T47D (cell line): ENCODE measurements at places on chromosomes 2 and 18.

DNA sequence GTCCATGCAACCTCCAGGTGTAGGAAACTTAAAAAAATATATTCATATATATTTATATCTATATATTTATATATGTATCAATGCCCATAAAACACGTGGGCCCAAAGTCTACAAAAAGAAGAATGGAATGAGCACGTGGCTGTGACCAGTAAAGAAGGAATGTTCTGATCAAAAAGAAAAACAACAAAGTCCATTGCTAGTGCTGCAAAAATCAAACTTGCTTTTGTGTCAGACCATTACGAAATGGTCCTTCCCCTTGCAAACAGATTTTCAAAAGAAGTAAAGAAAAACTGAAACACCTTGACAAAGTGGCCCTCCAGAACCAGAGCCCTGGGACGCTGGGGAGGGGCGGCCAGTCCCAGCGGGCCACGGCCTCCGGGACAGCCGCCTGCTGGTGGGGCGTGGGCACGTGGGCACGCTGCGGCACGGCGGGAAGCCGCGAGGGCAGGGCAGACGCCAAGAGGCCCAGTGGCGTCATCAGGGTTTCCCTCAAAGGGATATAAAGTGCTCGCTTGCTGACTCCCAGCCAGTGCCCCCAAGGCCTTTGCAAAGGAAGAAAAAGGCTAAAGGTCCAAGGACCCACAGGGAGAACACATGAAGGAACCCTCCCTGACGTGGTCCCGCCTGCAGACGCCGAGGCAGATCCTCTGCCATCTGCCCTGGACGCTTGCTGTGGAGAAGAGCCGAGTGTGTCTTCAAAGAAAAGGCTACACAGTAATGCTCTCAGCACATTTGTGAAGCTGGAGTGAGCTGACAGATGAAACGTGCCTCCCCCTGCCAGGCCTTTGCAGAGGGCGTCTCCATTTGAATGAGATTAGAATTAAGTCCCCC lies 201.8 kb downstream of the TWIST2 start:
- DNase-seq = no peak

- peak; percentile 23 for DNase-seq
These were observed 823 bp upstream of the GORASP2 start for GRCh38 chr2:170928036-170928823.

DNA sequence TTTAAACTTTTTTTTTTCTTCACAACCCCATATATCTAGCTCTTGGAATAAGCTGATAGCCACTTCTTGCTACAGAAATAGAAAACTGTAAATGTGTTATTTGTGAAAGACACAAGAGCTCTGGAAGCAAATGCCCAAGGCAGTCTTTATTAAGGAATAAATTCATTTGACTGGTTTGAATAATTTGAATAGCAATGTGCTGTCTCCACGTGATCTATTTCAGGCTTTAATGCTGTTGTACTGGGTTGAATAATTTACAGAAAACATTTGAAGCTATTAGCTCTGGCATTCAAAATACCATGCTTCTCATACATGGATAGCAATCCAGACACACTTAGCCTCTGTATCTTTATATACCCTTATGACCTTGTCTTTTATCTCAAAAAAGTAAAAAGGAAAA lies 366.7 kb upstream of the KCNJ3 start:
- DNase-seq = no peak

GRCh38 chr2:30661173-30662107 lies 145.8 kb downstream of the CAPN13 start:
- DNase-seq = no peak

- DNase-seq = no peak
These were observed 294.5 kb downstream of the PRKCE start for GRCh38 chr2:45946023-45946422.

- no peak for DNase-seq
These were observed 246.8 kb downstream of the DYSF start for GRCh38 chr2:71700041-71700657.

DNA sequence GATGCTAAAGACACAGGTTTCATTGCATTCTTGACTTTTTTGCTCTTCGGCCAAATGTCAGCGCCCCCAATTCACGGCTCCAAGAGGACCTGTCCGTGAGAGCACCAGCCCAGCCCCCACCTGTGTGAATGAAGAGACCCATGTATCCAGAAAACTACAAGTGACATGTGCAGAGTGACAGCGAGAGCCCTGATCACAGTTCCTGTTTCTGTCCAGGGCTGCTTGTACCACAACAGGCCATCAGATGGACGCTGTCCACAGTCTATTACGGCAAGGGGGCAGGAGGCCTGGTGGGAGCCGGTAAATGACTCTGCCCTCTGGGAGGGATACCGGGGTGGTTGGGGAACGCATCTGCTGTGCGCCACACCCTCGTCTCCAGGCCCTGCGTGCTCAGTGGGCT lies 520.9 kb upstream of the ID2 start:
- DNase-seq = no peak

DNA sequence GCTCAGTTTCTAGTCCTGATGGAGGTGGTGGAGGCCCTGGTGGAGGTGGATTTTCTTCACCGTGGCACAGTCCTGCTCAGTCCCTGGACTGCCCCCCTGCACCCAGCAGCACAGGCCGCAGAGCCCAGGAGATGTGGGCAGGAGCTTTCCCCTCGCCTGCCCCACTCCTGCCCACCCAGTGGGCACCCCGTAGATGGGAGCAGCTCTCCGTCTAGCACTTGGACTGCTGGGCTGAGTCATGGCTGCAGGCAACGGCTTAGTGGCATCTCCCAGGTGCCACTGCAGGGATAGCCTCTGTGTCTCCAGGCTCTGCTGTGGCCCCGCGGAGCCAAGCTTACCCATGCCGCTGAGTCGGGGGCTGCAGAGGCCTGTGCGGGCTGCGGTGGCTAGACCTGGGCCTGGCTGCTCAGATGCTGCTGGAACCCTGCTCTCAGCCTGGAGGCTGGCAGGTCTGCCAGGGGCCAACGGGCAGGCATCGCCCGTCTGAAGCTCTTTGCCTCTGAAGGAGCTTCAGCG lies 92.3 kb upstream of the CTDP1 start:
- no peak for DNase-seq

GRCh38 chr2:200239216-200239615 lies 67.3 kb upstream of the SPATS2L start:
- DNase-seq = no peak

- DNase-seq = no peak
These were observed 126.3 kb upstream of the NRXN1 start for GRCh38 chr2:51158251-51158650.

DNA sequence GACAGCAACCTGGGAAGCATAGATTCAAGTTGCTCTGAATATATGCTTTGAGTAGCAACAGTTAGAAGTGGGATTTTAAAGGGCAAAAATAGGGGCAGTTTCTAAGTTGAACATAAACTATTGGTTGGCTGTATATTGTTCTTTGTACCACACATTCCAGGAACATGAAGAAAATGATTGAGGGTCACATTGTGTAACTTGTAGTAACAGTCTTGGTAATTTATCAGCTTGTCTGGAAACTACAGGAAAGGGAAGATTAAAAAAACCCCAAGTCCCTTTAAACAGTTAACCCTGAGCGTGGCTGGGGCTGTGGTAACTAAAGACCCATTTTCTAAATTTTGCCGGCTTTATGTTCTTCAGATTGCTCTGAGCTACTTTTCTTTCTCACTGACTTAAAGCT lies 7.4 kb downstream of the PLEKHB2 start:
- DNase-seq = no peak

GRCh38 chr18:80171054-80171872 lies 62.2 kb downstream of the ADNP2 start:
- peak; percentile 41 for DNase-seq

DNA sequence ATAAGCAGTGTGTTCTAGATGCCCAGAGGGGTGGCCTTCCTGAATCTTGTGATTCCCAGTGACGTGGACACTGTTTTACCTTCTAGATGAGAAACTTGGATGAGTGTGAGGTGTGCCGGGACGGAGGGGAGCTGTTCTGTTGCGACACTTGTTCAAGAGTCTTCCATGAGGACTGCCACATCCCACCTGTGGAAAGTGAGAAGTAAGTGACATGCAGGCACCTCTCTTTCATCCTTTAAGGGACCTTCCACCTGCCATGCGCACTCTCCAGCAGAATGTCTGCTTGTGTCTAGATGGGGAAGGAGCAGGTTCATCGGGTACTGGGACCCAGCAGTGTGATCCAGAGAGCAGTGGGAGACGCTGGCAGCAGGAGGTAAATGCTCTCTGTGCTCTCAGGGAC lies 16.0 kb upstream of the SP100 start:
- DNase-seq = no peak

- DNase-seq = no peak
These were observed 1.0 kb downstream of the TEX44 start for GRCh38 chr2:231593666-231594065.

- no peak for DNase-seq
These were observed 12.6 kb upstream of the DLX1 start for GRCh38 chr2:172072706-172073105.

DNA sequence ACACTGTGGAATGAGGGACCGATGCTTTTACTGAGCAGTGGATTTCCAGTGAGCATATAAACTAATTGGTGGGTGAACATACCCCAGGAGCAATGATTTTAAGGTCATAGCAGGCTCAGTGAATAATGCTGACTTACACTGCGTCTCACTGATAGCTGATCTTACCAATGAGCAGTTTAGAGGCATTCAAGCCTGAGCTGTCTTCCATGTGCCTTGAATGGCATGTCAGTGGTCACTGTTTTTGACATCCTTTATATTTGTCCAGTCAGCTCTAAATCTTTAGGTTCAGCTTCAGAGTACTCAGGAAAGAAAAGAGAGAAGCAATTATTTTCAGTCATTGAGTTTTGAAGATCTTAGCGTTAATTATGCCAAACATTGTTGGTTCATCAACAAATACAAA lies 88.3 kb downstream of the CAMKMT start:
- DNase-seq = no peak

DNA sequence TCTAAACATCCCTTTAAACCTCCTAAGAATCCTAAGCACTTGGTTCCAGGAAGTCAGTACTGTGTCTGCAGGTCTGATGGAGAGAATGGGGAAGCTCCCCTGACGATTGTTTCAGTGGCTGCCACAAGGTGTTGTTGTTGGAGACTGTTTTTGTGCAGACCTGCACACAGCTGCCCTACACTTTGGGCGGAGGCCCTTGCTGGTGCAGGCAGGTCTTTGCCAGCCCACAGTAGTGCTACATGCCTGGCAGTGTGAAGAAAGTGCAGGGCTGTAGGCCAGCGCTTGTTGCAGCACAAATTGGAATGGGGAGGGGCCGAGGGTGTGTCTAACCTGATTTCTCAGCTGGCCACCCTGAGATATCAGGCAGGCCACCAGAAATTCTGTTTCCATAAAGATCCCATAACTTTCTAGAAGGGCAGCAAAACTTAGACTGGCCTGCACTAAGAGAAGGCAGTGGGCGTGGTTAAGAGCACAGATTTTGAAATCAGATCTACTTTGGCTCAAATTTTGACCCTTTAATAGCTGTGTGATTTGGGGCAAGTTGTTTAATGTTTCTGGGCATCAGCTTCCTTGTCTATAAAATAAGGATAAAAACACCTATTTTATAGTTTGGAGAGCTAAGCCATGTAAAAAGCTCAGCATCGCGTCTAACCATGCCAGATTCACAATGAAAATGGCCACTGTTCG lies 83.7 kb upstream of the SLC1A4 start:
- no peak for DNase-seq

- no peak for DNase-seq
These were observed 223.7 kb upstream of the COPS8 start for GRCh38 chr2:236861944-236862343.

- no peak for DNase-seq
These were observed 23.3 kb upstream of the CREB1 start for GRCh38 chr2:207506426-207506825.

DNA sequence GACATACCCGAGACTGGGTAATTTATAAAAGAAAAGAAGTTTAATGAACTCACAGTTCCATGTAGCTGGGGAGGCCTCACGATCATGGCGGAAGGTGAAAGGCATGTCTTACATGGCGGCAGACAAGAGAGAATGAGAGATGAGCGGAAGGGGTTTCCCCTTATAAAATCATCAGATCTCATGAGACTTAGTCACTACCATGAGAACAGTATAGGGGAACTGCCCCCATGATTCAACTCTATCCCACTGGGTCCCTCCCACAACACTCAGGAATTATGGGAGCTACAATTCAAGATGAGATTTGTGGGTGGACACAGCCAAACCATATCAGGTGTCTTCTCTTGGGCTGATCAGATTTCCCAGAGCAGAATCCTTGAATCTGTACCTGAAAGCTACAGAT lies 617.3 kb upstream of the ID2 start:
- DNase-seq = no peak

- no peak for DNase-seq
These were observed 67.8 kb upstream of the UXS1 start for GRCh38 chr2:106261871-106262321.

DNA sequence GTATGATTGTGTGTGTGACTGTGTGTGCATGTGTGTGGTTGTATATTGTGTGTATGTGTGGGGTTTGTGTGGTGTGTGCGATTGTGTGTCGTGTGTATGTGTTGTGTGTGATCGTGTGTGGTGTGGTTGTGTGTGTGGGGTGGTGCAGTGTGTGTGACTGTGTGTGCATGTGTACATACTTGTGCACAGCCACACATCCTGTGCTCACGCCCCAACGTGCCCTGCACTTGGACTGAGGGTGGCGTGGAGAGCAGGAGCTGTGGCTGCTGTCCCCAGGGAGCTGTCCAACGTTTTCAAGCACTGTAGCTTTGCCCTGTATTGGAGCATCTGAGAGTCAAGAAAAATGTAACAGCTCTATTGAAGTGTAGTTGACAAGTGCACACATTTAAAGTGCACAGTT lies 243.2 kb upstream of the HDAC4 start:
- DNase-seq = peak; percentile 69

DNA sequence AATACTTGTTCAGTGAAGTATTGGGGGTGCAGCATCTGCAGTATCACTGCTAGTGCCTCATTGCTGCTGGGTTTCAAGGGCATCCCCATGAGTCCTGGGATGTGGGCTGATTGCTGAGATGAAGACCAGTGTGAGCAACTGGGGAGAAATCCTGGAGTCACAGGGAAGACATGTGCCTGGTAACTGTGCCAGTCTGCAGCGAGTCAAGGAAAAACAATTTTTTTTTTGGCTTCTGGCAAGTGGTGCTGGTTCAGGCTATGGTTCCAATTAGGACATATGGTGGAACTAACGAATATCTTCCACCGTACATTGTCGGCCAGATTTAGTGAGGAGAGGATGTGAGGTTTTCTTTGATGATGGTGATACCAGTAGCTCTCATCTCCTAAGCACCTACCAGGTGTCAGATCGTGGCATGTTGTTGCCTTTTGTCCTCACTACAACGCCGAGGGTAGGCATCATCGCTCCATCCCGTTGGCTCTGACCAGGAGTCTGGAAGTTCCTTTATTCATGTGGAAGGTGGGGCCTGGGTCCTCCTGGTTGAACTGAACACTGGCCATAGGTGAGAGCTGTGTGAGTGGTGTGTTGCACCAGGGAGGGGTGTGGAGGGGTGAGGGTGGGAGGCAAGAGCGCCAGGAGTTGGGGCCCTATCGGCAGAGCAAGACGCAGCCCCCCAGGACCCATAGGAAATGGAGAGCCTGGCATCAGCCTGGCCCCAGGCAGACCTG lies 118.0 kb upstream of the HS6ST1 start:
- no peak for DNase-seq

DNA sequence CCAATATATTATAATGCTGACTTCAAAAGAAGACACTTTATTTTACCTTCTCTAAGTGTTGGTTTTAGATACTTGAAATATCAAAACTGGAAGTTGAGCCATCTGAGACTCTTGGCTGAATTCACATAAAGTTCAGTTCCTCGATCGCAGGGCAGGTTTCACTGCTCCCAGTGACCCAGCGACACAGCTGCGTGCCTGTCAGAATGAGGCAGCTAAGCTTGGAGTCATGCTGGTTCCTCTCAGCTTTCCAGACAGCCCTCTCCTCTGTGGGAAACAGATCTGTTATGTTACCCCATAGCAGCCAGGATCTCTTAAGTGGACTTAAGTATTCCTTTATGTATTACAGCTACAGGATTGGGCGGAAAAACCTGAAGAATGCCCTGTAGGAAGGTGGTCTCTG lies 142.8 kb upstream of the ALPP start:
- no peak for DNase-seq
